HuH-7.5 (cell line): ENCODE measurements at places on chromosomes 7 and 10.

DNA sequence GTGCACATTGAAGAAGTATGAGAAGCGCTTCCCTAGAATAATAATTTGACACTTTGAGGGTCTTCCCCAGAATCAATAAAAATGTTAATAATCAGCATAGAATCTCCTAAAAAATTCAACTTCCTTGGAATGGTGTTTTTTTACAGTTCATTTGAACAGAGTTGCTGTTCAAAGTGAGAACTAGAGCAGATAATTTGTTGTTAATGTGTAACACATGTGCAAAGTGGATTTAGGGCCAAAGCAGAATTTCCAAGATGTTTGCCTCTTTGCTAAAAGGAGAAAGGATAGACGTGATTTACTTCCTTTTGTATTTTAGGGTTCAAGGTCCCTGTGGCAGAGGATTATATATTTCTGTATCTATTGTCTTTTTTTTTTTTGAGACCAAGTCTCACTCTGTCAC lies 73.8 kb downstream of the ZNF277 start:
- no peak for DNase-seq

DNA sequence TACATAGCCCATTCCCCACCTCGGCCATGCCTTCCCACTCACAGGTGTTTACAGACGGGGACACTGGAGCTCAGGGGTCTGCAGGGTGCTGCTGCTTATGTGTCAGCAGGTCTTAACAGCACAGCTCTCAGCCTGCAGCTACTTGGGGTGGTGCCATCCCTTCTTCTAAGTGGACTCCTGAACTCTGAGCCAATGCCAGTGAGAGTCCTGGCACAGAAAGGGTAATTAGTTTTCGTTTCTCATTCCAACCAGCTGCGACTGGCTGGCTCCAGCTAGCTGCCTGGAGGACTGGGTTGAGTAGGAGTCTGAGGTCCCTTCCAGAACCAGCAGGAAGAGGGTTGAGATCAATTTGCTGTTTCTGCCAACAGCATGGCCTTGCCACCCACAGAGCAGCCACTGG lies 88.3 kb upstream of the AGK start:
- DNase-seq: no peak

- no peak for DNase-seq
These were observed 18.2 kb downstream of the CYP17A1 start for GRCh38 chr10:102819054-102819453.

- DNase-seq: no peak
These were observed 108.2 kb downstream of the PIP4K2A start for GRCh38 chr10:22606164-22606614.

GRCh38 chr10:129659508-129660268 lies 192.6 kb downstream of the MGMT start:
- no peak for DNase-seq

DNA sequence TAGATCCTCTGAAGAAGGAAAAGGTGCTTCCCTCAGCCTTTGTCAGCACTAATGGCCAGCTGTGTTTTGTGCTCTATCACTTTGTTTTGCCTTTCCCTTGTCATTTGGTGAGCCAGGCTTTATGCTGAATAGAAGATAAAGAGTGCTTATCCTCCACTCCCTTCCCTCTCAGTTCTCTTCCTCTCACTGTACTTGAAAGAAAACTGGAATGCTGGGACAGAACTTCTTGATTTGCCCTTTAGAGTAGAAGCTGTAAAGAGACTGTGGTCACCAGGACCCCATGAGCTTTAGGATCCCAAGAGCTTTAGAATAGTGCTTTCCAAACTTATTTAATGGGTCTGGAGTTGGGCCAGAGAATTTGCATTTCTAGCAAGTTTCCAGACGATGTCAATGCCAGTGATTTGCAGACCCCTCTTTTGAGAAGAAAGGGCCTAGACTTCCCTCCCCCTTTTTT lies 81.4 kb downstream of the LRRC4 start:
- no peak for DNase-seq

- DNase-seq: no peak
These were observed 633.4 kb upstream of the COBL start for GRCh38 chr7:51949726-51950644.

DNA sequence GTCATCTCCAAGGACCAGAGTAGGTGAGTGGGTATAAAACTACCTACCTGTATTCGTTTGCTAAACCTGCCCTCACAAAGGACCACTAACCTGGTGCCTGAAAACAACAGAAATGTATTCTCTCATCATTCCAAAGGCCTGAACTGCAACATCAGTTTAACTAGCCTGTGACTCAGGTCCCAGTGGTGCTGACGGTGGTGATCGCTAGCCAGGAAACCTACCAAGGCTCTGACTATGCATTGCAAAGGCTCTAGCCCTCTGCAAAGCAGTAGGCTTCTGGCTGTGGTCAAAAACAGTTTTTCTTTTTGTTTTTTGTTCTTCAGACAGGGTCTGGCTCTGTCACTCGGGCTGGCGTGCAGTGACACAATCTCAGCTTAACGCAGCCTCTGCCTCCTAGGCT lies 107.5 kb downstream of the NPTX2 start:
- no peak for DNase-seq

- no peak for DNase-seq
These were observed 85.4 kb downstream of the ATXN7L1 start for GRCh38 chr7:105790996-105791395.

- no peak for DNase-seq
These were observed 173.6 kb upstream of the NPS start for GRCh38 chr10:127375461-127375860.

DNA sequence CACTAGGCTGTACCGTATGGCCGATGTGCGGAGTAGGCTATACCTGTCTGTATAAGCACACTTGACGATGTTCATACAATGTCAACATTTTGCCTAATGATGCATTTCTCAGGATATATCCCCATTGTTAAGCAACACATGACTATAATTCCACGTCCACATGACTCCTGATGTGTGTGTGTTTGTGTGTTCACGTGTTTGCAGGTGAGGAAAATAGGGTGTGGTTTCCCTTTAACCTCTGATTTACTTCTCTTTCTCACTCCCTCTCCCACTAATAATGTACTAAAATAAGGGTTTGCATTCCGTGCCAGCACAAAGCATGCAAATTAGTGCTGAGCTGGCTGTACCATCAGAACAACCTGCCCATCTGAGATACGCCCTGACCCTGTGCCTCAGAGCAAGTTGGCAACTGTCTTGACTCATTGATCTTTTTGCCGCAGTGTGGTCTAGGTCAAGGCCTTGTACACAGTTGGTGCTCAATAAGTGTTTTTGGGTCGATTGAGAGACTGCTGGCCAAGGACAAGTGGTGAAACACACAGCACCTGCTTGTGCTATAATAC lies 64.6 kb upstream of the DOCK1 start:
- no peak for DNase-seq

- DNase-seq: no peak
These were observed 191.1 kb downstream of the DOCK4 start for GRCh38 chr7:112015146-112015545.

- no peak for DNase-seq
These were observed 477.2 kb downstream of the GPAM start for GRCh38 chr10:111706331-111706730.

- DNase-seq: no peak
These were observed 102.4 kb upstream of the VWC2 start for GRCh38 chr7:49670991-49671390.

- no peak for DNase-seq
These were observed 14.1 kb downstream of the NRCAM start for GRCh38 chr7:108442039-108442568.

DNA sequence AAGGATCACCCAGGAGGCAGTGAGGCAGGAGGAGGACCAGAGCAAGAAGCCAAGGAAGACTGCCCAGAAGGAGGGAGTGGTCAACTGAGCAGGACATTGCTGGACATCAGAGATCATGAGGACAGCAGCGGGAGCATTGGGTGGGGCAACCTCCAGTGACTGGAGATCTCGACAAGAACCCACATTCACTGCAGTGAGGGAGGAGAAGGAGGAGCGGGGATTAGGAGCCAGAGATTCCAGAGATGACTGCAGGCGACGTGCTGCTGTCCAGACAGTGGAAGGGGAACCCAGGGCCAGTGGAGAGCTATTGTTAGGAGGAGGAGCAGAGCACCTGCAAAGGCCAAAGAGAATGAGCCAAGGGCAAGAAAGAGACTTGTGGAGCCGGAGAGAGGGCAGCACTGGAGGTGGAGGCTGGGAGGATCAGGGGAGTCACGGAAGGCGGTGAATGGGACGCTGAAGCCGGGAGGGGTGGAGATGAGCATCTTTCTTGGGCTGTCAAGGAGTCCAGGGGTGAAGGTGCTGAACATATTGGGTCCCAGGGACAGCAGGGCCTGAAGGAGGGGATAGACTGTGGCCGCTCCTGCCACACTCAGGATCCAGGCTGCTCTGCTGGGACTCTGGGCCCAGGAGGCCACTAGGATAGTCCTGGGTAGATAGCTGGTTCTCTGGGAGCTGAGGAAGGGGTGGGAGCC lies 140.1 kb upstream of the UNC5B start:
- DNase-seq: no peak

DNA sequence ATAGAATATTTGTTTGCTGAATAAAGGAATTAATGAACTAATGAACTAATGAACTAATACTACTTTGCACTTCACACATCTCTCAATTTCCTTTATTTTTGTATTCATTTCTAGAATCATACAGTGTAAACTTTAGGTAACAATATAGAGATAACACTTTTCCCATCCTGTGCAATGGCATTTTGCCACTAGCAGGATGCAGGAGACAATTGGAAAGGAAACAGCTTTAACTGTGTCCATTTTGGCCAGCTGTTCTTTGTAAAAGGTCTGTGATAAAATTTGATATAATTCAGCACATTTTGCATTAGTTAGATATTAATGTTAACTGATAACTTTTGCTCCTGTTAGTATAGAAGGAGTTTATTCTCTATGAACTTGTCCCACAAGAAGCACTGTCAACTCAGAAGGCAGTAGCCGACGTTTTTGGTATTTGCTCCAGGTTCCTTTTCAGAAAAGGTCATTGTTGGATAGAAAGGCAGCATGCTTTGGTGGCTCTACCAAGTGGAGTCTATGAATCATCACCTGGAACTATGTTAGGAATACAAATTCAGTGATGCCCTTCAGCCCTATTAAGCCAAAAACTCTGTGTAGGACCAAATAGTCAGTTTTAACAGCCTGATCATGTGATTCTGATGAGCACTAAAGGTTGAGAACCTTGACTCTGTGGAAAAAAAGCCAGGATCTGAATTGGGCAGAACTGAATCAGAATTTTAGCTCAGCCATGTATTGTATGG lies 86.6 kb downstream of the NRG3 start:
- no peak for DNase-seq

- DNase-seq: no peak
These were observed 369.4 kb upstream of the IGFBP3 start for GRCh38 chr7:46290374-46291049.

- DNase-seq: no peak
These were observed 1.3 kb upstream of the RASSF4 start for GRCh38 chr10:44958196-44958897.

GRCh38 chr7:79008786-79009185 lies 444.7 kb downstream of the MAGI2 start:
- DNase-seq: no peak

- DNase-seq: no peak
These were observed 49.5 kb downstream of the NEURL1 start for GRCh38 chr10:103542764-103543616.

DNA sequence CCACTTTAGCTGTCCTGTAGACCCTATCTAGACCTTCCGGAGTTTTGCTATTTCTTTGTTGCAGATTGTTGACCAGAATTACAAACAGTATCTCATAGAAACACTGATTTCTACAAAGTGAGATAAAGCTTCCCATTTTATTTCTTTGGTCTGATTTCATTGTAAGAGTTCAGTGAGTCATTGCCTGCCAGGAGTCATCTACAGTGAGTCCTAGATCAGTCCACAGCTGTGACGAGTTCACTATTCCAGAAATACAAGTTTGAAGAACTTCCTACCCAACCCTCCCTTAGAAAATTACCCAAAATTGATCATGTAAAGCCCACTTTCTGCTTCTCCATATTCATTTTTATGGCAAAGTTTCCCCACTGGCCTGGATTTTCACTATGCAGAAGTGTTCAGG lies 905.5 kb downstream of the CNTNAP2 start:
- no peak for DNase-seq

DNA sequence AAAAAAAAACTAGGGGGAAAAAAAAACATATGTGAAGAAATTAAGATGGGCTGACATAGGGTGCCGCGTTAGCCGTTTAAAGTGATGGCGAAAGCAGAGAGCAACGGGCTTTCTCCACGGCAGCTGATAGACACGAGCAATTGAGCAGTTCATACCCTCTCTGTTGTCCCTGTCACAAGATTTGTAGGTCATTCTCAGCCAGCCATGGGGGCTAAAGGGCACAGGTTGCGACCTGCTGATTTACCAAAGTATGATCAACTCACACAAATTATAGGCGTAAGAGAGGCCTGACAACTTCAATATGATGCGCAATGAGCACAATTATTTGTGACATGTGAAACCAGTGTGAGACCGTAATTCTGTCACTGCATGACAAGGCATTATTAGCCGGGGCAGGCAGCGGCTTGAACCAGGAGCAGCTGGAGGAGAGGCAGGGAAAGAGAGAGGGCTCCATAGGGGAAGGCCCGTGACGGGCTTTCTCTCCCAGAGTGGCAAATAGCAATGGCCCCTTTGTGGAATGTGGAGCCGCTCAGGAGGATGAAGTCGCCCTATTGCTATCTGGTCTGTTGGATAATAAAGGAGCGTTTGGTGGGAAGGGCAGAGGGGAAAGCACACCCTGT lies 195.1 kb upstream of the HABP2 start:
- DNase-seq: no peak

DNA sequence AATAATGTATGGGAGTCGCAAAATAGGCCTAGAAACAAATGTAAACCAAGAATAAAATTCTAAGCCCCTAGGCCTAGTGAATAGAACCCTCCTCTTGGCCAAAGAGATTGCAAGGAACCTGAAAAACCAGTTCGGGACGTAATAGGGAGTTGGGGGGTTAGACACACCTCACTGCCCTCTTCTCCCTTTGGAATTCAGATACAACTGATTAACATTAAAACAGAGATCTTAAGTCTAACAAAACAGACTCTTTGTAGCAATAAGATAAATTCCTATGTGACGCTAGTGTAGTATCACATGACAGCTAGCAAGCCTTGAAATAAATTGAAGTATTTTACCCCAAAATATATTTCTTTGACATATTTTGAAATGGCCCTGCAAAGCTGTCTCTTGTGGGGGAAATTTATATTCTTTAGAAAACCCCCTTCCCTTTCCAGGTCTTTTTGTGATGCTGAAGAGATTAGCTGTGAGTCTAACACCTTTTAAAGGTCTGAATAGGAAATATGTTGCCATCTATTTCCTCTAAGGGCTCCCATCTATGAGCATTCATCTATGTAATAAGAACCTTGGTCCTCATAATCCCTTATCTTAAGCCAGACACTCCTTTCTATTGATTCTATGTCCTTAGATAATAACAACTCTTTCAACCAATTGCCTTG lies 623.4 kb upstream of the NRG3 start:
- DNase-seq: no peak
